Purkinje cell (primary cell): ENCODE measurements at places on chromosomes 7 and 10. TPM values are rescaled to one million over a fixed set of nuclear protein-coding genes. Genes with fewer than 3 reads are reported as not detected.

GIMAP1 gene
- not detected in 2 replicates for polyA plus RNA-seq

SFXN2 gene
- 0.15 and 0.20 TPM in 2 replicates for polyA plus RNA-seq

CAMK1D gene
- polyA plus RNA-seq = 3.1 and 8.0 TPM in 2 replicates

TWIST1 gene
- polyA plus RNA-seq = not detected in 2 replicates

FGF8 gene
- not detected in 2 replicates for polyA plus RNA-seq

AS3MT gene
- polyA plus RNA-seq = 0.59 and 7.1 TPM in 2 replicates

C10orf105 gene
- polyA plus RNA-seq = not detected in 2 replicates
